ENCODE measurements at places on chromosomes 4 and X.

GRCh38 chrX:45230410-45230809 is 29.7 kb upstream of the DIPK2B start:
- no peak for DNase-seq

DNA sequence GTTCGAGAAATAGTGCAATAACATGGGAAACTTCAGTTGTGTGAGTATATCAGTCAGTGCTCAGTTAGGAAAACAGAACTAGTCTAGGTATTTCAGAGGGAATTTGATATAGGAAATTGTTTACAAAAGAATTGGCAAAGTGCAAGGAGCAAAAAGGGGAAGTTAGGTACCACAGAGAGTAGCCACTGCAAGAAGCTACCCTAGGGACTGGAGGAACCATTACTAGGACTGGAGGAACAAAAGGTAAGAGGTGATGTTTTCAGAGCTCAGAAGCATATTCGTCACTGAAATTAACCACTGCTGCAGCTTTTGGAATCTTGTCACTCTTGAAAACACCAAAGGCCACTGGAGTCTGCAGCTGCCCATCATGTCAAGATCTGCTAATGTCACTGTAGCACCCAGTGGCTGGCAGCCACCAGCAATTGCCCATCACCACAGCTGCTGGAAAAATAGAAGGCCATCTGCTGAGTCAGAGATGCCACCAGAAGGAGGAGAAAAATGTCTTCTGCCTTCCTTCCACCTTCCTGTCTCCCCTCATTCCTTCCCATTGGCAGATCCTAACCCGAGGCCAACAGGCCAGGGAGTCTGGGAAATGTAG is 160.6 kb upstream of the RPS6KA3 start:
- no peak for DNase-seq

GRCh38 chr4:1493540-1494287 is 87.5 kb upstream of the NKX1-1 start:
- no peak for DNase-seq

- no peak for DNase-seq
Measured at GRCh38 chr4:151455212-151455611, 46.2 kb downstream of the FHIP1A start.

- DNase-seq, result peak; percentile 3
Measured at GRCh38 chr4:96936886-96937285, 1097.0 kb downstream of the PDHA2 start.

- peak; percentile 19 for DNase-seq
Measured at GRCh38 chr4:41887821-41888686, 47.2 kb upstream of the TMEM33 start.

DNA sequence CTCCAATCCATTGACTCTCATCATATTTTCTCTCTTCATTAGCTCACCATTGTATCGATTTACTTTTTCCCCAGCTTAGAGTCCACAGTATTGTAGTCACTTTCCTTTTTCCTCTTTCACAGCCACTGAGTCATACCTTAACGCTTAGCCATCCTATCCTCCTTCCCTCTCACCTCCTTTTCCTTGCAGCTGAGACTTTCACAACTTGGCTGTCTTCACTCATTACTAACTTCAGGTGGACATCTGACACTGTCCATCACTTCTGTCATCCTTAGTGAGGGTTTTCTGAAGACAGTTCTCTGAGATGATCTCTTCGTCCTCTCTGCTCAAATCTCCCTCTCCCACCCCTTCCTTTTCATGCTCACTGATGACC is 70.5 kb upstream of the ESX1 start:
- DNase-seq, result no peak

GRCh38 chrX:47571215-47571614 is 10.2 kb downstream of the ARAF start:
- DNase-seq, result no peak

DNA sequence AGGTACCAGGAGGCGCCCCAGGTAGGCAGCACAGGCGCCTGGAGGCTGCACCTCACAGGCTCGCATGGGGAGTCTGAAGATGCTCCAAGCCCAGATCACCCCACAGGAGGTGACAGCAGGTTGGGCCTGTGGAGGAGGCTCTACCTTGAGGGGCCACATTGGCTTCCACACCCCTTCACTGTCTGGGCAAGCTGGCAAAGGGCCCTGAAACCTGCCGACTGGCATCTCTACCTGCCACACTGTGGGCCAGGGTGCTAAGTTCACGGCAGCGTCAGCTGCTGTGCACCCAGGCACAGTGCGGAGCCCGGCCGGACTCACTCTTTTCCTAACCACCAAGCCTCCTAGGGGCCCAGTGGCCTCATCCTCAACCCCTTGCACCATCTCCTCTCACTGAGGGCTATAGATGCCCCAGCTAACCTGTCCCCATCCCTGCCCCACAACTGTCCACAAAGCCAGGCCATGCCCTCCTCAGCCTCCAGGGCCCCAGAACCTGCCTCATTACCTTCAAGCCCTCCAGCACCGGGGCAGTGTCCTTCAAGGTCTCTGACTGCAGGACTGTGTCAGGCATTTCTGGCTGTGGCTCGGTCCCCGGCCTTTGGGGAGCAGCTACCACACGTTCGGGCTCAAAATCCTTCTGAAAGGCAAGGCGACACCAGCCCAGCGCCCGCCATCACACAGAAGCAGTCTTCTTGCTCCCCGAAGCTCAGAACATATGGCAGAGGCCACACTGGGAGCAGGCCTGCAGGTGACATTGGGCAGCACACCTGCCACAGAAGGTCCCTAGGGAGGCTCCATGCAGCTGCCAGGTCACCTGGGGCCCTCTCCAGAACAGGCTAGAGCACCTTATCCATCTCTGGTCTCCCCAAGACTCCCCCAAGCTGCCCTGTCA is 28.8 kb downstream of the FGFR3 start:
- DNase-seq, result peak; percentile 71

DNA sequence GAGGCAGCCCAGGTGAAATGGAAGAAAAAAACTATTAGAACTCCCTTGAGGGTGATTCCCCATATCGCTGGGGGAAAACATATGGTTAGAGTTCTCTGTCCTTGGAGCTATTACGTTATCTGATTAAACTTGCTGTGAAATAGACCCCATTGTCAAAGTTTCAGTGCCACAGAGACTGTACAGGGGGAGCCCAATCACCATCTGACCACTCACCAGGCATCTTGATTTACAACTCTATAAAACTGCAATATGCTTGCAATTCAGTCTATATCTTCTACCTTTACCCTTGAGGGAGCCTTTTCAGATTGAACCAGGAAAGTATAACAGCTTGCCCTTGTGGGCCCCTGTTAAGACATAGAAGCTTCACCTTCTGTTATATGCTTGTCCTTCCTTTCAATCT is 18.2 kb downstream of the TMEM255A start:
- DNase-seq, result peak; percentile 65

DNA sequence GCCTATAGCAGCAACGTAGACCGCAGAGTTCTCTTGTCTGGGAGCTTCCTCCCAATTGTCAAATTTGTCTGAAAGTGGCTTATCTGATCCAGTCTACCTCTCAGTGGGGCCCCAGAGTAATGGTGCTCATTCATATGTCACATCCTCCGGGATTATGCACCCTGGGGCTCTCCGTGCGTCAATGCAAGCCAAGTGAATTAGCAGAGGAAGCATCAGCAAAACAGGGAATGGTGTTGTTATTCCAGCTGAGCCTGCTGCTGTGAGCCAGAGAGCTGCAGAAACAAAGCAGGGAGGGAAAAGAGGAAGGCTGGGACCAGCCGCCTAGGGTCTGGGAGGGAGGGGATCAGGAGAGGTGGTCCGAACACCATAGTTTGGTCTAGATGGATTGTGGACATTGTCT is 95.2 kb downstream of the CLNK start:
- DNase-seq, result no peak

DNA sequence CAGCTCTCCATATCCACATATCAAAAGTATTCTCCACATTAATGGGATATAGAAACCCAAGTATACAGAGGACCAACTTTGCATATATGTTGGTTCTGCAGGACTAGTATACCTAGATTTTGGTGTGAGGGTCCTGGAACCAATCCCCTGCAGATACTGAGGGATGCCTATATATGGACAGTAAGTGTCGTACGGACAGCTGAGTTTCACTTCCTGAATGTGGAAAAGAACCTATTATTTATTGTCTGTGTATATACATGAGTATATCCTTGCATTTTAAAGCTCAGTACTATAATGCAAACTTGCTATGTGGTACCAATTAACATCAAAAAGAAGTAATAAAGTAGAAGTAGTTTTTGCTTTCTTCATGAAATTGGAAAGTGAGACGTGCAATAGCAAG is 101.9 kb downstream of the FBXW7 start:
- DNase-seq, result no peak

DNA sequence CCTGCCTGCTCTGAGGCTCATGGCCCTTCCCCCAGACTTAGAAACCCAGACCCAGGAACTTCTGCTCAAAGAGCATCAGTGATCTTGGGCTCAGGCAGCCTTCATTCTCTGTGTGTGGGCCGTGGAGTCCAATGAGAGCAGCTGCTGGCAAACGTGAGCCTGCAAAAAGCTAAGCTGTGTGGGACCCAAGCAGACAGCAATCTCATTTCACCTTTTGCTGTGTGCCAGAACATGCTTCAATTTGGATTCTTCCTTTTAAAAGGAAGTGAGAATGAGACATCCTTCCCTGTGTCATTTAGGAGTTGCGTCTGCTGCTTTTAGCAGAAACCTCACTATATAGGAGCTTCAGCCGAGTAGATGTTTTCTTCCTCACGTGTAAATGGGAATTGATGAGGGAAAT is 238.5 kb downstream of the EVC2 start:
- no peak for DNase-seq

- DNase-seq, result no peak
Measured at GRCh38 chr4:107799669-107800450, 24.9 kb upstream of the SGMS2 start.

DNA sequence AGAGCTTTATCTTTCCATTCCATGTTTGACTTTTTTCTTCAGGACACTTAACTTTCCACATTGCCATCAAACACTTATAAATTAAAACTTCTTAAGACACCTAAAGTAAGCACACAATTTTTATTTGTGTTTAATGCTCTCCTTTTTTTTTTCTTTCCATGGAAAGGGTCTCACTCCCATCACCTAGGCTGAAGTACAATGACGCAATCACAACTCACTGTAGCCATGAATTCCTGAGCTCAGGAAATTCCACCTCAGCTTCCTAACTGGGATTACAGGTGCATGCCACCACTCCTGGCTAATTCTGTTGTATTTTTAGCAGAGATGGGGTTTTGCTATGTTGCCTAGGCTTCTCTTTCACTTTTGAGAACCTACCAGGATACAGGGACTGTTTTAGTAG is 7.3 kb downstream of the SMR3A start:
- no peak for DNase-seq

GRCh38 chr4:39464886-39465501 is 6.1 kb downstream of the LIAS start:
- no peak for DNase-seq
